ENCODE measurements at places on chromosomes 5 and 9. TPM values are rescaled to one million over a fixed set of nuclear protein-coding genes. Genes with fewer than 3 reads are reported as not detected.

OLFML2A gene
- polyA plus RNA-seq = 2.2 TPM

CCNJL gene
- 10.8 TPM for polyA plus RNA-seq

GRCh38 chr9:70250221-70250620 is 8.6 kb upstream of the SMC5 start:
- no peak for DNase-seq

DNA sequence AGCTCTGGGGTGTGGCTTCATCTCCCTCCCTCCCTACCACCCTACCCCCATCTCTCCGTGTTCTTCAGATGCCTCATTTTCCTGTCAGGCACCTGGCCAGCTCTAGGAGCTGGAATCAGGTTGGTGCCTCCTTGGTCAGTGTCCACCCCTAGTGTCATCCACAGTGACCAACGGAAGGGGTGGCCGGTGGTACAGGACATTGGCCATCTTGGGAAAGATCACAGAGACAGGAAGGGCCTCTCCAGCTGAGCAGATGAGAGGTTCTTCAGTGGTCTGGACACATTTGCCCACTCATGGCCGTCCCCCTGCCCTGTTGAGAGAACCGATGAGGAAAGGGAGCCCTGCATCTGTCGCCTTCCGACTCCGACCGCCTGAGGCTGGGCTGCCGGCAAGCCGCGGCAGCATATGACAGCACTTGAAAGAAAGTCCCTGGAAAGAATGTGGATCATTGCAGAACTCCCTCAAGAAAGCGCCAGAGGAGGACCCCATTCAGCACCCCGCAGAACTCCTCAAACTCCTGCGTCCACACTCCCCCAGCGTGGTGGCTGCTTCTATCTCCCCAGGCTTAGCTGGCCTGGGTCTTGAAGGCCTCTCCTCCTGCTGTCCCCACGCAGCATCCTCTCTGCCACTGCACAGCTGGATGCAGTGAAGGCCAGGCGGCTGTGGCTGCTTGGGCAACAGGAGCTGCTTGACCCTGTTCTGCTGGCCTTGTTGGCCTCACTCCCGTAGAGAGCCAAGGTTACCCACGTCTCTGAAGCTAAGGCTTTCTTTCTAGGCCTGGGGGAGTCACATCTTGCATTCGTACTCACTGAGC is 1.9 kb upstream of the CLPTM1L start:
- DNase-seq = no peak

DNA sequence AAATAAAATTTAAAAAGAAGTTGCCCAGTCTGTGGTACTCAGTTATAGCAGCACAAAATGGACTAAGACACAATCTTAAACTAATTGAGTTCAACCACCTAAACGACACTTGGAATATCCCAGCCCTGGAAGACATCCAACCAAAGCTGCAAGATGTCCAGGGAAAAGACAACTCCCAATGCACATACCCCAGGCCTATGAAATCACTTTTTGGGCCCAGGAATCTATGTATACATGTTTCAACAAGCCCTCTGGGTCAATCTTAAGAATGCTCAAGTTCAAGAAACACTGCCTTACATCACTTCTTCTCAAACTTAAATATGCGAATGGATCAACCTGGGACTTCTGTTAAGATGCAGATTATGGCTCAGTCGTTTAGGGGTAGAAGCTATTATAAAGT is 148.6 kb downstream of the ELAVL2 start:
- no peak for DNase-seq

DNA sequence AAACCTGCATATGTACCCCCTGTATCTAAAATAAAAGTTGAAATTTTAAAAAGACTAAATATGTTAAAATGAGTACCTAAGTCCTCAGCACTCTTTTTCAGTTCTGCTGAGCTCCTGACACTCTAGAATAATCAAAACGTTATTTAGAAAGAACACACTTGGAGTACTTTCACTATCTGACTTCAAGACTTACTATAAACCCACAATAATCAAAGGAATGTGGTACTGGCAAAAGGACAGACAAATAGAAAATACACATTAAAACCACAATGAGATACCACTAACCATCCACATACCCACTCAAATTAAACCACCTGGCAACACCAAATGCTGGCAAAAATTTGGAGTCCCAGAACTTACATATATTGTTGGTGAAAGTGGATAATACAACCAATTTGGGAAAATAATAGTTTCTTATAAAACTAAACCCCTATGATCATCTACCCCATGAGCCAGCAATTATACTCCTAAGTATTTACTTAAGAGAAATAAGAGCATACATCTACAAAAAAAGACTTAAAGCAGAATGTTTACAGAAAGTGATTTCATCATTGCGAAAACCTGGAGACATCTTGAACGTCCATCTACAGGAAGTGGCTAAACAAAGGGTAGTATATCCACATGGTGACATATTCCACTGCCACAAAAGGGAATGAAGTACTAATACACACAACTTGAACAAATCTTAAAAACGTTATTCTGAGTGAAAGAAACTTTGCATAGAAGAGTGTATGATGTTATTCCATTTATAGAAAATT is 12.8 kb upstream of the PRSS3 start:
- DNase-seq = no peak

- DNase-seq = no peak
These were observed 491.2 kb downstream of the PSAT1 start for GRCh38 chr9:78788101-78788500.

GRCh38 chr5:129619782-129620181 is 128.1 kb upstream of the MINAR2 start:
- DNase-seq = no peak

DNA sequence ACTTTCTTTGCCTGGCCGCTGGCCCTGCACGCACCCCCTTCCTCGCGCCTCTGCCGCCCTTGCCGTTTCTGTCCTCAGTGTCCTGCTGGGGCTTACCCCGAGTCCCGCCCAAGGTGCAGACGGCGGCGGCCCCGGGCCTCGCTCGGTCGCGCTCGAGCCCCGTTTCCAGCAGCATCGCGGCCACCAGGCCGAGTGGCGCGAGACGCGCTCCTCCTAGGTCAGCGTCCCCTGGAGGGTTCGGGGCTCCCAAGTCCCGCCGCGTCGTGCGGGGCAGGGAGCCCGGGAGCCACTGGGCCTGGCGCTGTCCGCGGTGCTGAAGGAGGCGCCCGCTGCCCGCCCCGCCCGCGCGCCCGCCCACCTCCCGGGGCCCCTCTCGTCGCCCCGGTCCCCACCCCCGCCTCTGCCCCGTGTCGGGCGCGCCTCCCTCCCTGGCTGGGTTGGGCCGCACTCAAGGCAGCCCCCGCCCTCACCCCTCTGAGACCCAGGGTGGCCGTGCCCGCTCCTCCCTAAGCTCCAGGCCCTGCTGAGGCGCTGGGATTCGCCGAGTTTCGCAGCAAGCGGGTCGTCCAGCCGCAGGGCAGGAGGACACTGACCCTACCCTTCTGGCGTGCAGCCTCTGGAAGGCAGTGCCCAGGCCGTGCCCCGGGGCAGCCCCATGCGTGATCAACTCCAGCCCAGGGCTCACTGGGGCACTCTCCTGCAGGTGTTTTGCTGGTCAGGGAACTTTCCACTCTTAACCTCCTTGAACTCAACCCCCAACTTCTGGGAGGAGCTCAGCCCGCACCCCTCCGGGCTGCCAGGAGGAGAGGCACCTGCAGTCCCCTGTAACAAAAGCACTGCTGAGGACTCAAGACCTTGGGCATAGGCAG is at the start of gene LHX3:
LHX3 (minus strand) TSS at position 291 of the 869 bp plus-strand sequence; CDS start at position 175, 116 bp downstream.
- peak; percentile 76 for DNase-seq

DNA sequence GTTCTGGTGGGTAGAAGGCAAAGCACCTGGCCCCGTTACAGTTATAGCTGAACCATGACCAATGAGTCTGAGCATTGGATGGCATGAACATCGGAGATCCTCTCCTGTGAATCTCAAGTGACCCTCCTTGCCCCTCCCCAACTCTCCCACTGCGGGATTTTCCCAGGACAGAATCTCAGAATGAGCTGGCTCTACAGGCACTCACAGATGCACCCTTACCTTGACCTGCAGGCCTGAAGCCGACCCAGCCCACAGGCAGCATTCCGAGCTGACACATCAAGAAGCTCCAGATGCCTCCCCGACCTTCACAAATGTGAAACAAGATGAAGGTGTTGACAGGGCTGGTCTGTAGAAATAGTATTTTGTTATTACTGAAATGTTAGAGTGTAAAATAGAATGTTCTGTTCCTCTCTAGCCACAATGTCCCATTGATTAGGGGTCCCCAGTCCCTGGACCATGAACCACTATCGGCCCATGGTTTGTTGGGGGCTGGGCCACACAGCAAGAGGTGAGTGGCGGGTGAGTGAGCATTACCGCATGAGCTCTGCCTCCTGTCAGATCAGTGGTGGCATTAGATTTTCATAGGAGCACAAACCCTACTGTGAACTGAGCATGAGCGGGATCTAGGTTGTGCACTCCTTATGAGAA is 263.4 kb downstream of the AUH start:
- DNase-seq = no peak

DNA sequence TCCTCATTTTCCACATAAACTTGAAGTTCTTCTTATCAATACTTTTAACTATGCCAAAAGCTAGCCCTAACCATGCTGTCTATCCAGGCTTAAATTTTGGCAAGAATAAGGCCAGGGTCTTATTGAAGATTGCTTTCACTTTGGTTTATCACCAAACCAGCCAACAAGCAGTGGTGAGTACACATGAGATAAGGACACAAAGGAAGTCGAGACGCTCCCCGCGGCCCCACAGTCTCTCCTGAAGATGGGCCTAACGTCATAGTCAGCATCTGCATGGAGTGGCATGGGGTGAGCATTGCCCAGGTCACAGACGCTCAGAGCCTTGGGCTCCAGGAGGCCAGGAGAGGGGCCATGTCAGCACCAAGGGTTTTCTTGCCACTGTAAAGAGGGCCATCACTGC is 80.3 kb downstream of the ATPSCKMT start:
- no peak for DNase-seq

- DNase-seq = no peak
These were observed 139.7 kb downstream of the CRB2 start for GRCh38 chr9:123495731-123496130.

GRCh38 chr9:18698992-18699391 is 225.0 kb downstream of the ADAMTSL1 start:
- no peak for DNase-seq

DNA sequence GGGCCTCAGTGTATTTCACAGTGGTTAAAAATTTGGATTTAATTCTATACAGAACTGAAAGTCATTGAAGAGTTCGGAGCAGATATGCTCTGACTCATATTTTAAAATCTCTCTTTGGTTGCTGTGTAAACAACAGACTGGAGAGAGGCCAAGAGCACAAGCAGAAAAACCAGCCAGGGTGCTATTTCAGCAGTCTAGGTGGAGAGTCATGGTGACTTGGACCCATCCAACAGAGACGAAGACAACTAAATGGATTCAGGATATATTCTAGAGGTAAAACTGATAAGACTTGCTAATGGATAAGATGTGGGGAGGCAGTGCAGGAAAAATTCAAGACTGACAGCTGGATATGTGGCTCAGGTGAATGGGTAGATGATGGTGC is 168.9 kb downstream of the MAPKAP1 start:
- peak; percentile 66 for DNase-seq

GRCh38 chr5:169770109-169770508 is 133.0 kb downstream of the DOCK2 start:
- no peak for DNase-seq

Measured in hepatocyte (in vitro differentiated cells).